Body of pancreas (tissue), 4 donors: ENCODE measurements at places on chromosomes 16 and 17.

GRCh38 chr16:74771656-74772315 lies 2.8 kb downstream of the FA2H start:
- no peak for DNase-seq
- H3K27ac ChIP-seq, result no peak overlapping the region
- H3K4me1 ChIP-seq, result peaks cover 15% of the 10 kb centered on the region
- no peaks in the 10 kb centered on the region for H3K36me3 ChIP-seq
- H3K27me3 ChIP-seq, result no peaks in the 10 kb centered on the region
- no peak overlapping the region for H3K4me3 ChIP-seq

- no peak overlapping the region for H3K4me3 ChIP-seq
- no peak for DNase-seq
- no peaks in the 10 kb centered on the region for H3K27me3 ChIP-seq
- H3K36me3 ChIP-seq, result no peaks in the 10 kb centered on the region
- H3K4me1 ChIP-seq, result no peaks in the 10 kb centered on the region
- no peak overlapping the region for H3K27ac ChIP-seq
Measured at GRCh38 chr16:83458612-83459011, 349.2 kb upstream of the HSBP1 start.

DNA sequence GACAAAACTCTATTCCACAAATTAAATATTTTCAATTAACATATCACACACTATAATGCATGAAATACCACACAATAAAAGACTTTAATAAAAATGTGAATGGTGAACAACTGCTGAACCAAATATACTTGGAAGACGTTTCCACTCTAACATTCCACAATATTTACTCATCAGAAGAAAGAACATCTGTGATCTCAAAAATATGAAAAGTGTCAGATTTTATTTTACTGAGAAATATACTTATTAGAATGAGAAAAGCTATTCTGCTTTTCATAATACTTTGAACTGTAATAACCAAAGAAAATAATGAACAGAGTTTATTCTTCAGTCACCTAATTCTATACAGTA lies 181.8 kb upstream of the AXIN2 start:
- DNase-seq, result no peak
- H3K27me3 ChIP-seq, result no peaks in the 10 kb centered on the region
- H3K36me3 ChIP-seq, result no peaks in the 10 kb centered on the region
- no peak overlapping the region for H3K27ac ChIP-seq
- H3K4me1 ChIP-seq, result no peaks in the 10 kb centered on the region

DNA sequence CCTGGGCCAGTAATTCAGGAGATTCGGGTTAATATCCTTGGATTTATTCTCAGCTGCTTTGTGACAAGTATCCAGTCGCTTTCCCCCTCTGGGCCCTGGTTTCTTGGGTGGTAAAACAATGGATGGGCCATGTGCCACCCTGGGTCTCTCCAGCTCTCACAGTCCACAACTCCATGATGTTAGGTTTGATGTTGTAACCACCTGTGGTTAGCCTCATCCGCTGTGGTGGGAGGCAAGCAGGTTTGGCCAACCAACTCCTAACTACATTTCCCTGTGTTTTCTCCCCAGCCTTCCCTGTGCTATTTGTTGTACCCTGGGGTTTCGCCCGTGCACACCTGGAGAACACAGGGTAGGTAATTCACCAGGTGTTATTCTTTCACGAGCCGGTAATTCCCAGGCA lies 35.1 kb downstream of the GLP2R start:
- no peak overlapping the region for H3K27ac ChIP-seq
- no peak overlapping the region for H3K4me3 ChIP-seq
- no peaks in the 10 kb centered on the region for H3K36me3 ChIP-seq
- DNase-seq, result no peak
- H3K4me1 ChIP-seq, result no peaks in the 10 kb centered on the region

DNA sequence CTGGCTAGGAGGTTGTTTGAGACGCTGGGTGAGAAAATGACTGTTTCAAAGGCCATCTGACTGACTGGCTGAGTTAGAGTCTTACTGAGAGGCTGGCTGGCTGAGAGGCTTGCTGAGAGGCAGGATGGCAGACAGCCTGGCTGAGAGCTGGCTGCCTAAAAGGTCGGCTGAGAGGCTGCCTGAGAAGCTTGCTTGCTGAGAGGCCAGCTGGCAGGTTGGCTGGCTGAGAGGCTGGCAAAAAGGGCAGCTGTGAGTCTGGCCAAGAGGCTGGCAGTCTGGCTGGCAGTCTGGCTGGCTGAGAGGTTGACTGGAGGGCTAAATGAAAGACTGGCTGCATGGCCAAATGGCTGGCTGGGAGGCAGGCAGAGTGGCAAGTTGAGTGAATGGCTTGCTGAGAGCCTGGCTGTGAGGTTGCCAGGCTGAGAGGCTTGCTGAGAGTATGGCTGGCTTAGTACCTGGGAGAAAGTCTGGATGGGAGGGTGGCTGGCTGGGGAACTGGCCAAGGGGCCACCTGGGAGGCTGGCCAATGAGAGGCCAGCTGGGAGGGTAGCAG lies 35.3 kb upstream of the ACSM2B start:
- peak; percentile 92 for DNase-seq
- no peaks in the 10 kb centered on the region for H3K27me3 ChIP-seq
- H3K36me3 ChIP-seq, result no peaks in the 10 kb centered on the region
- H3K4me1 ChIP-seq, result peaks cover 55% of the 10 kb centered on the region
- H3K4me3 ChIP-seq, result no peak overlapping the region

GRCh38 chr17:22278302-22279275 lies 586.3 kb downstream of the KCNJ18 start:
- no peaks in the 10 kb centered on the region for H3K27me3 ChIP-seq
- no peaks in the 10 kb centered on the region for H3K36me3 ChIP-seq
- H3K4me1 ChIP-seq, result no peaks in the 10 kb centered on the region
- no peak overlapping the region for H3K27ac ChIP-seq
- DNase-seq, result no peak
- H3K4me3 ChIP-seq, result no peak overlapping the region

- peaks cover 40% of the 10 kb centered on the region for H3K4me1 ChIP-seq
- DNase-seq, result no peak
- peak overlapping the region; percentile 76 for H3K27ac ChIP-seq
- H3K27me3 ChIP-seq, result no peaks in the 10 kb centered on the region
- no peaks in the 10 kb centered on the region for H3K36me3 ChIP-seq
Measured at GRCh38 chr17:72588561-72588960, 467.7 kb downstream of the SOX9 start.

DNA sequence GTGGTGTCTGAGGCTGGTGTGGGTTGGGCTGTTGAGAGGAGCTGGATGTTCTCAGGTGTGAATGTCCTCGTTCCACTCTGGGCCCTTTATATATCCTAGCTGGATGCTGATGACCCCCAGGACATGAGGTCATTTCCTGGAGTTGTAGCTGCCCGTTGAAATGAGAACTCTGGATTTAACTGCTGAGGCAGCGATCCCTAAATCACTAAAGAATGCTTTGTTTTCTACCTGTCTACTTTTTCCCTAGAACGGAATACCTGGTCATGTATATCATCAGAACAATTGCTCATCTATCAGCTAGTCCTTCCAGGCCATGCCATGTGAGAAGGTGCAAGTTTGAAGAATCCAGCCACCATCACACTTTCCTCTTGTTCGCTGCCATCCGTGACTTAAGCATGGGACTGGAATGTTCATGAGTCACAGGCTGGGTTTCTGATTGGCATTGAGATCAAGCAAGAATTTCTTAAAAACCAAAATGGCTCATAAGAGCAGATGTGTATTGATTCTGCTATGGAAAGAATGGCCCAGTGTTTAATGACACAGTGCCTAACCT lies at the start of gene KRTAP2-3:
Gene KRTAP2-3 (minus strand): TSS at position 63 of the 553 bp plus-strand sequence. CDS start 64 bp downstream, outside the sequence.
- no peak for DNase-seq
- H3K27ac ChIP-seq, result no peak within 1 kb of the TSS
- H3K27me3 ChIP-seq, result no peaks in the 10 kb centered on the region
- H3K4me1 ChIP-seq, result no peaks in the 10 kb centered on the region
- H3K4me3 ChIP-seq, result no peak within 1 kb of the TSS
- H3K36me3 ChIP-seq, result no peaks in the 10 kb centered on the region

- H3K4me1 ChIP-seq, result no peaks in the 10 kb centered on the region
- no peak for DNase-seq
Measured at GRCh38 chr17:50381920-50382319, 8.9 kb downstream of the EME1 start.

GRCh38 chr17:74089380-74089779 lies 114.1 kb upstream of the RPL38 start:
- H3K36me3 ChIP-seq, result no peaks in the 10 kb centered on the region
- H3K4me1 ChIP-seq, result no peaks in the 10 kb centered on the region
- no peak overlapping the region for H3K27ac ChIP-seq
- no peak overlapping the region for H3K4me3 ChIP-seq
- no peaks in the 10 kb centered on the region for H3K27me3 ChIP-seq

DNA sequence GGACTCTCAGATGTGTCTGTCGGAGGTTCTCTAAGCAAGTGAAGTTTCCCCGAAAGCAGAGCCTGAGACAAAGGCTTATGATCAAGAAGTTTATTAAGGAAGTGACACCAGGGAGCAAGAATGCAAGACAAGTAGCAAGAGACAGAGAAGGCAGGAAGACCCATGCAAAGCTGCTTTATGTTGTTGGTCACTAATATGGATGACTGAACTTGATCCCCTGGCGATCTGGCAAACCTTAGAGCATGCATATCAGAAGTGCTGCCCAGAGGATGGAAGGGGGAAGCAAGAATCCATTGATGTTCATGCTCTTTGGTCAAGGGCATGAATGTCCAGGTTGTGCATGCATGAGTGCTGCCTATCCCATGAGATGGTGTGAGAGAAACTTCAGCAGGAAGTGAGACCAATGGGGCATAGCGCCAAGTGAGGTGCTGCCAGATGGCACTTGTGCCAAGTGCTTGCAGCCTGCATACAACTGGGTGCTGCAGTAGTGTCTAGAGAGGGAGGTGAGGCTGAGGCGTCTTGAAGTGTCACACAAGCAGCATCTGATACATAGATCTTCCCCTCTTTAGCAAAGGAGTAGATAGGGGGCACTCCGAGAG lies 176.5 kb downstream of the SALL1 start:
- H3K27me3 ChIP-seq, result no peaks in the 10 kb centered on the region
- H3K4me3 ChIP-seq, result no peak overlapping the region
- H3K36me3 ChIP-seq, result no peaks in the 10 kb centered on the region
- H3K27ac ChIP-seq, result no peak overlapping the region
- DNase-seq, result peak; percentile 63

DNA sequence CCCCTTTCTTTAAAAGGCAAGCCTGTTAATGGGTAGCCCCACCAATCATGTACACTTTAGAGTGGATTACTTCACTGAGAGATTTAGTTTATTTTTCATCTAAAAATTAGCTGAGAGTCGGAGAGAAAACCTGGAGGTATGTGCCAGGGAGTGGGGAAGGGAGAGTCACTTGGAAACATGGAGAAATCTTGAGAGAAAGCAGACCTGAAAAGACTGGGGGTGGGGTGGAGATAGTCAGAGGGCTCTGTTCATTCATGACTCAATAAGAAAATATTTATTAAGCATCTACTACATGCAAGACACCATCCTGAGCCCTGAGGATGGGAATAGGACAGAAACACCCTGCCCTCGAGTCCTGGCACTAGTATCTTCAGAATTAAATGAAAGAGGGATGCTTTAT lies 27.4 kb upstream of the RCVRN start:
- no peaks in the 10 kb centered on the region for H3K4me1 ChIP-seq
- no peaks in the 10 kb centered on the region for H3K27me3 ChIP-seq
- H3K27ac ChIP-seq, result no peak overlapping the region
- no peaks in the 10 kb centered on the region for H3K36me3 ChIP-seq

- H3K27ac ChIP-seq, result peak overlapping the region; percentile 12
- H3K27me3 ChIP-seq, result no peaks in the 10 kb centered on the region
- no peak overlapping the region for H3K4me3 ChIP-seq
- DNase-seq, result no peak
Measured at GRCh38 chr16:14050291-14051027, 20.7 kb upstream of the MRTFB start.

GRCh38 chr17:47843391-47843730 lies 2.3 kb upstream of the SCRN2 start:
- H3K27ac ChIP-seq, result peak overlapping the region; percentile 59
- DNase-seq, result no peak
- H3K27me3 ChIP-seq, result no peaks in the 10 kb centered on the region

- H3K4me1 ChIP-seq, result peaks cover 6% of the 10 kb centered on the region
- H3K27ac ChIP-seq, result no peak overlapping the region
- H3K4me3 ChIP-seq, result no peak overlapping the region
- no peak for DNase-seq
Measured at GRCh38 chr17:11952610-11953009, 44.7 kb downstream of the ZNF18 start.

- H3K4me3 ChIP-seq, result no peak overlapping the region
- H3K36me3 ChIP-seq, result no peaks in the 10 kb centered on the region
- peaks cover 32% of the 10 kb centered on the region for H3K27me3 ChIP-seq
Measured at GRCh38 chr17:49003557-49004511, 6.6 kb downstream of the IGF2BP1 start.

DNA sequence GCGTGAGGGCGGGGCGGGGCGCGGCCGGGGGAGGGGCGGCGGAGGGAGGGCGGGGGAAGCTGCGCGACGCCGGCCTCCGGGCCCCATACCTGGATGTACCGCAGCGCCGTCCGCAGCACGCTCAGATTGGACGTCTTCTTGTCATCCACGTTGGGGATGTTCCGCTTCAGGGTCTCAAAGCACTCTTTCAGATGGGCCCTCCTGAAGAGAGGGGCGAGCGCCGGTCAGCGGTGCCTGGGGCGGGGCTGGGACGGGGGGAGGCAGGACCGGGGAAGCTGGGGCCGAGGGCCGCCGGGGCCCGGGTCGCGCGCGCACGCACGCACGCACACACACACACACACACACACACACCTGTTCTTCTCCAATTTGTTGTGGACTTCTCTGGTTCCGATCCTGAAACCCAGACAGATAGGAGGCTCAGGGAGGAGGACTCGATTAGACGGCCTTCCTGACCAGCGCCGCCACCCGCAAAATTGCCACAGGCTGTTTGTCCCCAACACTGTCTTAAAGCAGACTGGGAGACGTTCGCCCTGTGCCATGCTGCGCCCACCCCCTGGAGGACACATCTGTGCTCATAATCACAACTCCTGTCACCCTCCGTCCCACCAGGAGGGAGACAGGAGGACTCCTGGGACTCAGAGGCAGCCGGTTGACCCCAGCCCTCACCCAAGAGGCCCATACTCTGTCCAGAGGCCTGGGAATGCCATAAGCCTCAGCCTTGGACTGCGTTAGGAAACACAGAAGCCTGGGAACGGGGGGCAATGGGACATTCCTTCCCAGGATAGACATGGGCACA lies 6.7 kb downstream of the MNT start:
- no peaks in the 10 kb centered on the region for H3K27me3 ChIP-seq
- no peak overlapping the region for H3K4me3 ChIP-seq
- peaks cover 70% of the 10 kb centered on the region for H3K4me1 ChIP-seq
- no peaks in the 10 kb centered on the region for H3K36me3 ChIP-seq

DNA sequence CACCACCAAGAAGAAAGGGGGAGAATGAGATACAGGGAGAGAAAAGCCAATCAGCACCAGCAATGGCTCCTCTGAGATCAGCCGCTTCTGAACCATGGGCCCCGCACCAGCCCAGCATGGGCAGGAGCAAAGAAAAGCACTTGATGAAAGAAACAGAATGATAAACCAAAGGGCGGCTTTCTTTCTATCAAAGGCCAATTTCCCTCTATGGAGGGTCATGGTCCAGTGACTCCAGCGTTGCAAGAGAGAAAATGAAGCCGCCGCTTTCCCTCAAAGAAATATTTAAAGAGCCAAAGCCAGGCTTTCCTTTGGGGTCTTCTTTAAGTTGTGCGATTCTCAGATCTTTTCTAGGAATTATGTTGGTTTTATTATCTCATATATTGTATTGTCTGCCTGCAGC lies 84.8 kb upstream of the CACNG5 start:
- no peak overlapping the region for H3K27ac ChIP-seq
- no peak for DNase-seq
- no peaks in the 10 kb centered on the region for H3K36me3 ChIP-seq
